ENCODE measurements at places on chromosomes 6 and 20. TPM values are rescaled to one million over a fixed set of nuclear protein-coding genes. Genes with fewer than 3 reads are reported as not detected.

- H3K4me1 ChIP-seq = peaks cover 5% of the 10 kb centered on the region
- no peaks in the 10 kb centered on the region for H3K27me3 ChIP-seq
- no peaks in the 10 kb centered on the region for H3K36me3 ChIP-seq
- no peak overlapping the region for H3K27ac ChIP-seq
Observed at GRCh38 chr6:101011186-101011585, 130.1 kb upstream of the ASCC3 start.

GRCh38 chr20:33883164-33883563 is 72.0 kb downstream of the CHMP4B start:
- no peak for DNase-seq
- no peaks in the 10 kb centered on the region for H3K27me3 ChIP-seq

DNA sequence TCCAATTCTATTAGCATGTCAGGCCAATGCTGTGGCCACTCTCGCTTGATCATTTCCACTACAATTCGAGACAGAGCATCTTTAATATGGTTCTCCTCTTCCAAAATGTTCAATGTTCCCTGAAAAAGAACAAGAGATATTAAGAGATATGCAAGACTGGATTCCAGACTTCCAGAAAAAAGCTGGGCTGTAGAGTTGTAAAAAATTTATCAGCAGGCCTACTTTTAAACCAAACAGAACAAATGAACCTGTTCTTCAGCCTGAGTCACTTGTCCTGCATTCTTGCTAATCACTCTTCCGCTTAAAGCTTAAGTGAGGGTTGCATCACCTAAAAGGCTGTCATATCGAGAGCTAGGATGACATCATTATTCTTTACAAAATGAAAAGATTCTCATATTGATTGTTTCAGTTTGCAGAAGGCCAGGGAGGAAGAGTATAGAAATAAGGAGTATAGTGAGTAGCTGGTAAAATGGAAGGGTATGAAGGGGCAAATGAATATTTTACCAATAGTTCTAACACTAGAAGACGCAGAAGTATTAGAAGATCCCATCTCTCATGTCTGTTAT is 4.9 kb downstream of the XPO5 start:
- H3K4me1 ChIP-seq = peaks cover 9% of the 10 kb centered on the region
- no peaks in the 10 kb centered on the region for H3K27me3 ChIP-seq
- peaks cover 31% of the 10 kb centered on the region for H3K36me3 ChIP-seq
- no peak overlapping the region for H3K4me3 ChIP-seq
- H3K27ac ChIP-seq = no peak overlapping the region
- no peak for DNase-seq

DNA sequence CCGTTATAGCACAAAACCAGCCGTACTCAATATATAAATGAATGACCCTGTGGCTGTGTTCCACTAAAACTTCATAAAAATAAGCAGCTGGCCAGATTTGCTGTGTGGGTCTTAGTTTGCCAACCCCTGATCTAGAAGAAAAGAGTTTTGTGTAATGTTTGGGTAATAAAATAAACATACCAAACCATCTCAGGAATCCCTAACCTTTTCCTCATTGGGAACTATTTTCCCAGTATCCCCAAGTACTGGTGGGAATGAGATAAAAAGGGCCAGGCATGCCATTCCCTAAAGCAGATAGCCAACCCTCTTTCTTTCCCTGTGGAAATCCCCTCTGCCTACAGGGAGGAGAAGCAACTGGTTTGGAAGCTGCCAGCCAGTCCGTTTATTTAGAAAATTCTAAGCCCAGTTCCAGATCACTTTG is 169.1 kb upstream of the AKAP12 start:
- DNase-seq = no peak
- H3K36me3 ChIP-seq = no peaks in the 10 kb centered on the region
- H3K27me3 ChIP-seq = no peaks in the 10 kb centered on the region
- H3K4me3 ChIP-seq = no peak overlapping the region
- peaks cover 20% of the 10 kb centered on the region for H3K4me1 ChIP-seq

The ZFP64 gene
- 5.3 TPM for polyA plus RNA-seq

DNA sequence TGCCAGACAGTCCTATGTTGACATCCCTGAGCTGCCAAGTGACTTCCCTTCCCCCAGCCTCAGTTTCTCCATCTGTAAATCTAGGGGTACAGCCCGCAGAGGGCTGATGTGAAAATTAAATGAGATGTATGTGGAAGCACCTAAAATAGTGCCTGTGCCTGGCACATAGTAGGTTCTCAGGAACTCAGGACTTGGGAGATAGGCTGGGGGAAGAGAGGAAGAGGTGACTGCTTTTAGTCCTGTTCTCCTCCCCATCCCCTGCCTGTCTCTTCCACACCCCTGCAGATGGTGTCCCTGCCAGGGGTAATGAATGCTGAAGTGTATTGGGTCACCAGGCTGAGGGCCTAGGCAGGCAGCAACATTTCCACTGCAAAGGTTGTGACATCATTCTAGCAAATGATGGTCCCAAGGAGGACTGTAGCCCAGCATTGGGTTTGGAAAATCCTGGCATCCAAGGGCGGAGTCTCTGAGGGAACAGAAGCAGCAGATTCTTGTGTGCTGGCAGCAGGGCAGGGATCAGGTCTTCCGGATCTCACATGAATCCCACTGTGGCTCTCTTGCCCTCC is 1.8 kb downstream of the SNPH start:
- H3K4me1 ChIP-seq = no peaks in the 10 kb centered on the region
- H3K4me3 ChIP-seq = no peak overlapping the region
- H3K36me3 ChIP-seq = no peaks in the 10 kb centered on the region

DNA sequence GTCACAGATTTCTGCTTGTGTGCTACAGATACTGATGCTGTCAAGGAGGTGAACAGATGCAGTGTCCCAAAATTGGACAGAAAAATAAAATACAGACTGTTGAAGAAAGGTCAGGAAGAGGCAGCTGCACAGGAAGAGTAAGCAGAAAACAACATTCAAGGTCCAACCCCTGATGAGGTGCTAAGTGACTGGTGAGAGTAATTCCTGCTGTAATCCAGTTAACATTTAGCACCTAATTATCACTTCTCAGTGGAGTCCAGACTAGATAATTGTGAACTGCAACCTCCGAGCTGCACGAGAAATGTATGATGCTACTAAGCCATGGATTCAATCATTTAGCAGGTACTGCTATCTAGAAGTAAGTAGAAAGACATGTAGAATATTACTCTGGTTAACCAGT is 36.3 kb upstream of the NRSN1 start:
- H3K27me3 ChIP-seq = no peaks in the 10 kb centered on the region
- no peak for DNase-seq
- no peaks in the 10 kb centered on the region for H3K36me3 ChIP-seq
- H3K4me1 ChIP-seq = no peaks in the 10 kb centered on the region

DNA sequence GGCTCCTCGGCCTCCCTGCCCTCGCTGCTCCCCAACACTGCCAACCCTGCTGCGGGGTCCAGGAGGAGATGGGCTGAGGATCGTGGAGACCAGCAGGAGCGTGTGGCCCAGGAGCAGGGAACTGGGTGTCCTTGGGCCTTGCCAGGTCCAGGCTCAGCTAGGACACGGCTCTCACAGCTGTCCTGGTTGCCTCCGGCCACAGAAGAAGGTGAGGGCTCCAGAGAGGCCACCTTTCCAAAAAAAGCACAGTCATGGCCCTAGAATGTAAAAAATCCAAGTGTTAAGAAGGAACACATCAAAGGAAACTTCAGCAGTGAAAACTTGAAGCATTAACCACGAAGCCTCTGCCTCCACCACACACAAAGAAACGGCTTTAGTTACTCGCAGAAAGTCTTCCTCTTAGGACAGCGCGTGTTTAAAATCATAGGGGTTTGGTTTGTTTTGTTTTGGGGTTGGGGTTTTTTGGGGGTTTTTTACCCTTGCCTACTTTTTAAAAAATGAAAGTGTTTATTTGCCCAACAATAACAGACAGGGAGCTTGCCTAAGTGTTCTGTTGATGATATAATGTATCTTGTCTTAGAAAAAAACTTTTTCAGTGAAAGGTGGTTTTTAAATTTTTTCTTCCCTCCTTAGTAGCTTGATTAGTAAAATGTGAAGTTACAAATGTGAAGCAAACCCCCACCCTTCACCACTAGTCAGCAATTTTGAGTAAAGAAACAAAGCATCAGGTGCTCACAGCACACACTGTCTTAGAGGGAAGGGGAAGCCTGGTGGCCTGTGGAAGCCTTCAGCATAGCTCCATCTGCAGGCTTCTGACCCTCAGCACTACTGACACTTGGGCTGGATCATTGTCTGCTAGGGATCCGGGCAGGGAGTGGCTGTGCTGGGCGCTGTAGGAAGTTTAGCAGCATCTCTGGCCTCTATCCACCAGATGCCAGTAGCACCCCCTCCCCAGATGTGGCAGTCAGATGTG is 60.0 kb downstream of the PTPN1 start:
- DNase-seq = no peak
- no peak overlapping the region for H3K27ac ChIP-seq
- no peaks in the 10 kb centered on the region for H3K27me3 ChIP-seq

DNA sequence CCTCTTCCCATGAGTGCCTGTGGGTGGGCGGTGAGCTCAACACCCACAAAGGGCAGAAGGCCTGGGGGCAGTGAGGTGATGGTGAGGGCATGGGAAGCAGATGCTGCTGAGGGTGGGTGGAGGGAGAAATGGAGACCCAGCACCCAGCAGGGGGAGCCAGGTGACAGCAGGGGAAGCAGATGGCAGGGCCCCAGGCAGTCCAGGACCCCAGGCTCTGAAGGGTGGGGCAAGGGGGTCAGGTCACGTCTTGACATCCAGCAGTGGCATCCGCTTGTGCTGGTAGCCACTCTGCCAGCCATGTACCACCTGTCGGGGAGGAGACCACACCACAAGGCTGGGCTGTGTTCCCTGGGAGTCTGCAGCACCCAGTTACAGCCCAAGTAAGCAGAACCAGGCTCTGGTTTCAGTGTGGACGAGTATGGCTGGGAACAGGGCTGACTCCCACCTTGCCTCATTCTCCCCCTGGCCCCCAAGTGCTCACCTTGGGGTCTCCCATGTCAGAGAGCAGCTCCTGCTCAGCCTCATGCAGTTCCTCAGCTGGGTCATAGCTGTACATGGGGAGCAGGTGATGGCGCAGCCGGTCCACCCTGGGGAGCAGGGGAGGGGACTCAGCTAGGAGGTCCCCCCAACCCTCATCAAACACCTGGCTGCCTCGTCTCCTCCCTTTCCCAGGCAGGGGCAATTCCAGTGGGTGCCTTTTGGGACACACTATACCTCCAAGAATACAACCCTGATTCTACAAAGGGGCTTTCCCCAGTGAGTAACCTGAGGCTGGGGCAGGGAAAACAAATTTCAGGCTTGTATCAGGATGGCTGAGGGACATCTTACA is 2.0 kb downstream of the SMIM29 start:
- no peak overlapping the region for H3K27ac ChIP-seq
- peaks cover 7% of the 10 kb centered on the region for H3K36me3 ChIP-seq
- DNase-seq = peak; percentile 62
- no peaks in the 10 kb centered on the region for H3K27me3 ChIP-seq
- peaks cover 3% of the 10 kb centered on the region for H3K4me1 ChIP-seq

DNA sequence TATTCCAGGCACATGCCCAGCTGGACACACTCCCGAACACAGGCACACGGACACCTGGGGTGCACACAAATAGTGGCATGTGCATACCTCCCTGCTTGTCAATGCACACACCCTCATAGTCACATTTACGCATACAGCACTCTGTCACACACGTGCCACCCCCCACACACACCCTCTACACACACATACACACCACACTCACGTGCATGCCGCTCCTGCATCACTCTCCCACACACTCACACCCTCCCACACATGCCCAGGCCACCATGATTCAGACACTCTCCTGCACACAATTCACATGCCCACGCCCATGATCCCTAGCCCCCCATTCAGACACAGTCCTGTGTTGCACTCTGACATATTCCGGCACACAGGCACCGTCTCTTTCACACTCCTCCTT is 13.0 kb downstream of the SIRPA start:
- no peak overlapping the region for H3K4me3 ChIP-seq
- no peaks in the 10 kb centered on the region for H3K36me3 ChIP-seq
- H3K4me1 ChIP-seq = peaks cover 12% of the 10 kb centered on the region
- no peaks in the 10 kb centered on the region for H3K27me3 ChIP-seq
- DNase-seq = no peak

DNA sequence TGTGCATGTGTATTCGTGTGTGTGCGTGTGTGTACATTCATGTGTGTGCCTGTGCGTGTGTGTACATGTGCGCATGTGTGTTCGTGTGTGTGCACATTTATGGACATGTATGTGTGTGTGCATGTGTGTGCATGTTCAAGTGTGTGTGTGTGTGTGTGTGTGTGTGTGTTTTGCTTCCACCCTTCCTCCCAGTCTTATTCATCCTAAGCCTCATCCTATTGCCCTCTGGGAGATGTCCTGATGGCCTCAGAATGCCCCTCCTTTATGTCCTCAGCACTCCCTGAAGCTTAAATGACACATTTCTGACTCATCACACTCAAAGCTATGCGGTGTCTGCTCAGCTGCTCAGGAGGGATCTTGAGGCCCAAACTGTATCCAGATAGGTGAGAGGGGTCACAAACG is 76.6 kb upstream of the CCDC167 start:
- no peak overlapping the region for H3K27ac ChIP-seq
- H3K4me1 ChIP-seq = no peaks in the 10 kb centered on the region
- H3K36me3 ChIP-seq = no peaks in the 10 kb centered on the region
- no peak for DNase-seq

DNA sequence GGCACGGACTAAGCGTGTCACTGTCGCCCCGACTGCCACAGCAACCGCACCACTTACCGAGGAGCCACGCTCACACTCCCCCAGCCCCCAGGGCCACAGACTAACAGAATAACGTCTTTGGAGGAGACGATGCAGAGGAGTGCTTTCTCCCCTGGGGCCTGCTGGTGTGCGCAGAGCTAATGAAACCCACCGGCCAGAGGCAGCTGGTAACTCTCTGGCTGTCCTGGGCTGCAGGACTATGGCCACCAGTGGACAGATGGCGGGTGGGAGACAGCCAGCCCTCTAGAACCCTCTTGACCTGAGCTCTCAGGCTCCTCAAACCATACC is 228.0 kb downstream of the DLL1 start:
- DNase-seq = no peak
- H3K36me3 ChIP-seq = no peaks in the 10 kb centered on the region
- H3K4me1 ChIP-seq = no peaks in the 10 kb centered on the region
- no peak overlapping the region for H3K4me3 ChIP-seq

- peaks cover 2% of the 10 kb centered on the region for H3K36me3 ChIP-seq
- no peaks in the 10 kb centered on the region for H3K27me3 ChIP-seq
- peak overlapping the region; percentile 89 for H3K27ac ChIP-seq
- peak overlapping the region; percentile 53 for H3K4me3 ChIP-seq
- H3K4me1 ChIP-seq = peaks cover 4% of the 10 kb centered on the region
Observed at GRCh38 chr20:63864545-63864977, 509 bp upstream of the TPD52L2 start.

The HDGFL1 gene
- not detected for polyA plus RNA-seq

DNA sequence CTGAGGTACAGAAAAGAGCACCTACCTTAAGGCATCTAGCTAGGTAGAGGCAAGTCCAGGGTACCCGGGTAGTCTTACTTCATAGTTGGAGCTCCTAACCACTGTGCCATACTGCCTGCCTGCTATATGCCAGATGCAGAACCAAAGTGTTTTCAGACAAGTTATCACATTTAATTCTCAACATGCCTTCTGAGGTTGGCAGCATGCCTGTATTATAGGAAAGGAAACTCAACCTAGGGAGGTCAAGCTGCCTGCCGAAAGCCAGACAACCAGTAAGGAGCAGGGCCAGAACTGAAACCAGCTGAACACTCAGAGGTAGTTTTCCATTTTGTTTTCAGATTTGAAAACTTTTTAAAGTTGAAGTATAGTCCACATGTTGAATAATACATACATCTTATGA is 5.4 kb downstream of the CTNNBL1 start:
- H3K27me3 ChIP-seq = no peaks in the 10 kb centered on the region
- H3K4me3 ChIP-seq = no peak overlapping the region
- H3K36me3 ChIP-seq = no peaks in the 10 kb centered on the region
- no peak overlapping the region for H3K27ac ChIP-seq

The GJA1 gene
- polyA plus RNA-seq = 1.5 TPM

The OPN5 gene
- not detected for polyA plus RNA-seq

GRCh38 chr20:61725966-61726365 is 339.7 kb downstream of the TAF4 start:
- H3K4me1 ChIP-seq = no peaks in the 10 kb centered on the region
- no peaks in the 10 kb centered on the region for H3K27me3 ChIP-seq
- H3K36me3 ChIP-seq = no peaks in the 10 kb centered on the region
- no peak overlapping the region for H3K27ac ChIP-seq
- no peak overlapping the region for H3K4me3 ChIP-seq
- DNase-seq = no peak
